ENCODE measurements at places on chromosomes 5 and 9.

DNA sequence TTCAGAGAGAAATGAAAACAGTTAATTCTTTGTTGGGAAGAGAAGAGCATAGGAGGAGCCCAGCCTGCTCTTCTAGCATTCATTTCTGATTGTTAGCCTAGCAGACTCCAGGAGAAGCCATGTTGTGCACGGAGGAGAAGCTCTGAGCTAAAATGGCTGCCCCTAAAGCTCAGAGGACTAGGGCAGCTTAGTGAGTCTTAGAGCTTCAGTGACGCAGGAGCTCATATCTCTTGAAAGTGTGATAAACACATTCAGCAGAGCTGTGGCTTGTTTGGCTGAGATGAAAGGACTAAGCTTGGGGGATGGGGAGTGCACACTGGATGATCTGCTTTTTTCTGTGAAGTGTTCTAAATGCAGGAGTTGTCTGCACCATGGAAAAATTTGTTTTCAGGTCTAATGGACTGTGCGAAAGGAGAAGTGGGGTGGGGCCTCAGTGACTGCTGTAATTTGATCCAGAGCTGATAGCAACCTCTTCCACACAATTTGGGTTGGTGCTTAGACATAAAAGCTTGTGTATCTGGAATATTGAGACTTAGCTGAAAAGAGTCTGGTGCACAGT lies 58.5 kb downstream of the ZNF462 start:
- DNase-seq: peak; percentile 11

DNA sequence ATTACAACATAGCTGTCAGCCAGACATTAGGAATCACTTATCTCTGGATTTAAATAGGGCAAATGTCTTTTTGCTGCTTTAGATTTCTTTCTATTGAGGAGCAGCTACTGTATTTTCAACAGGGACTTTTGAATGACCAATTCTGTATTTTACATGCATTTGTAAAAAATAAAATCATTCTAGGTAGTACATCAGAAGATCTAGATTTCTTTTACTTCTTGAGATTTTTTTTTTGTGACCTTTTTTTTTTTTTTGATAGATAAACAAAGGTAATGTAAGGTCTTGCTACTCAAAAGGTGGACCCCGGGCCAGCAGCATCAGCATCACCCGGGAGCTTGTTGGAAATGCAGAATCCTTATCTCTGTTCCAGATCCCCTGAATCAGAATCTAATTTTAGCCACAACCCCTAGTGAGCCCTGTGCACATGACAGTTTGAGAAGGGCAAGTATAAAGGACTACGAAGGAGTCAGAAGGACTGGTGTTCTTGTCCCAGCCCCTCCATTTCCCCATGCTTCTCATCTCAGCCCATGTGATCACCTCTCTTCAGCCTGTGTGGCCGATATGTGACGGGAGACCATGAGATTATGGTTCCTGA lies 37.7 kb upstream of the CKMT2 start:
- DNase-seq: no peak

GRCh38 chr5:132822650-132823480 lies 7.6 kb downstream of the SHROOM1 start:
- peak; percentile 9 for DNase-seq

- no peak for DNase-seq
Observed at GRCh38 chr5:100889896-100890295, 13.2 kb downstream of the ST8SIA4 start.

DNA sequence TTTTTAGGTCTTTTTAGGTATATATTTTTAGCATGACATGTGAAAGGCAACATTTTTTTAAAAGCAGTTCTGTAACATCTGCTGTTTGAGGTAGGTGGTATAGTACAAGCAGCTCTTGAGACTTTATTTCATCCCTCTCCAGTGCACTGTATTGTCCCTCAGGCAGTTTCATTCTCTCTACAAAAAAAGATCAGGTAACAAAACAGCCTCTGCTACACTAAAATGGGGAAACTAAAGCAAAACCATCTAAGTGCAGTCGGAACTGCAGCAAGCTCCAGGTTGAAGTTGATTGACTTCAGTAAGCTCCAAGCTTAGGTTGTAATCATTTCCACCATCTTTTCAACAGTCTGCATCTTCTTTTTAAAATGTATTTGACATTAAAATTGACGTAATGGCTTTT lies 195.6 kb downstream of the DEPDC1B start:
- DNase-seq: no peak

Measured in CD4-positive, alpha-beta T cell treated with Interleukin-6 for 4 hours (primary cell).